ENCODE measurements at places on chromosomes 6 and 20. TPM values are rescaled to one million over a fixed set of nuclear protein-coding genes. Genes with fewer than 3 reads are reported as not detected.

MOXD1 gene
- total RNA-seq = 31.6 TPM

ARMC12 gene
- 1.5 TPM for total RNA-seq

OR2H2 gene
- total RNA-seq = not detected

DNA sequence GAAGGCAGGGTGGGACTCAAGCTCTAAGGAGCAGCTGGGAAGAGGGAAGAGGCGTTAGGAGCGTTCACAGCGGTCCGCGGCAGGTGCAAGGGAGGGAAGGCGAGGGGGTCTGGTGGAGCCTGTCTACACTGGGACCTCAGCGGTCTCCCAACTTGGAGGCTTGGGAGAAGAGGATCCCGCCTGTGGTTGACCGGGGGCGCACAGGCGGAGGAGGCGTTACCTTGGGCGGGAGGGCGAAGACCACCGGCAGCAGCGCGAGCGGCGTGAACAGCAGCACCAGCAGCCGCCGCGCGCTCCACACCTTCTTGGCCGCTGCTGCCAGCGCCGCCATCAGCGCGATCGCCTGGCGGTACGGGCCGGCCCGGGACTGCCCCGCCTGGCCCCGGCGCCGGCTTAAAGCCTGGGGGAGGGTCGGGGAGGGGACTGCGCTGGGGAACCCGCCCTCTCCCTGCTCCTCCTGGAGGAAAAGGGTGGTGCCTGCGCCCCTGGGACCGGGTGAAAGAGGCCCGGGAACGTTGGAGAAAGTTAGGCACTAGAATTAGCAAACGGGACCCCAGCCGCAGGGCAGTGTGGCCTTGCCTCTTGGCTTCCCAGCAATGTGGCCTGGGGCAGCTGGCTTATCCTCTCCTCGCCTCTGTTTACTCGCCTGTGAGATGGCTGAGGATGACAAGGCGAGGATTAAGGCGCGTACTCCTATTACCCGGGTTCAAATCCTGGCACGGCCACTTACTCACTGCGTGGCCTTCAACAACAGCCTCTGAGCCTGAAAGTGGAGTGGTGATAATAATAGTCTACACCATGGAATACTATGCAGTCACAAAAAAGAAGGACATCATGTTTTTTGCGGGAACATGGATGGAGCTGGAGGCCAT lies at the start of gene SLC13A3:
SLC13A3 (minus strand) TSS at position 369 of the 872 bp plus-strand sequence; CDS start at position 331, 38 bp downstream.
- ATAC-seq = no peak

DNA sequence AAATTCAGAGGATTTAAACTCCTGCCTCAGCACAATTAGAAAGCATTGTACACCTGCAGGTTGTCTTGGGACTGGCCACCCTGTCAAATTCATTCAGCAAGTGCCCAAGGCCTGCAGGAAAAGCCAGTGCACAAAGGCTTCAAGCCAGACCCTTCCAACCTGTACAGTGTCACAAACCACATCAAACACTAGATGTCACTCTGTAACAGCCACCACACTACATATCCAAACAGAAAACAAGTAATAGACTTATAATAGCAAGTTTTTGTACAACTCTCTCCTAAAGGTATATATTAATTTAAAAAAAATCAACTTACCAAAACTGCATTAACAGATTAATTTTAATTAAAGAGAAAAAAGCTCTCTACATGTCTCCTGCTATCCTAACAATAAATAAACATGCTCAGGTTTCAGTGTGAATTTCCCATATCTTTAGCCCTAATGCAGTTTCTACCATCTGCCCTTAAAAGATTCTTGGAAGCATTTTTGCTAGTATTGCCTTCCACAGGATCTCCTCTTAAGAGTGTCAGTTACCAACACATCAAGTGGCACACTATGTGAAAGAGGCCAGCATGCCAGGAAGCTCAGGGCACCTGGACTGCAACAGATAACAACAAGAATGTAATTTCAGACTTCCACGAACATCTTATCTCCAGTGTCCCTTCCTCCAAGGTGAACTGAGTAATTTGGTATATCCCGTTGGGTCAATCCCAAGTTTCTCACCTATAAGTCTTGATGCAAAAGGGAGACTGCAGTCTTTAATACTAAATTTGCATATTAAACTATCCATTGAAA lies 47.5 kb downstream of the RALGAPA2 start:
- no peak for ATAC-seq

GRCh38 chr6:136757150-136757549 lies 35.1 kb downstream of the MAP3K5 start:
- peak; percentile 42 for ATAC-seq

GRM4 gene
- total RNA-seq = not detected

PRICKLE4 gene
- total RNA-seq = 2.4 TPM

DNA sequence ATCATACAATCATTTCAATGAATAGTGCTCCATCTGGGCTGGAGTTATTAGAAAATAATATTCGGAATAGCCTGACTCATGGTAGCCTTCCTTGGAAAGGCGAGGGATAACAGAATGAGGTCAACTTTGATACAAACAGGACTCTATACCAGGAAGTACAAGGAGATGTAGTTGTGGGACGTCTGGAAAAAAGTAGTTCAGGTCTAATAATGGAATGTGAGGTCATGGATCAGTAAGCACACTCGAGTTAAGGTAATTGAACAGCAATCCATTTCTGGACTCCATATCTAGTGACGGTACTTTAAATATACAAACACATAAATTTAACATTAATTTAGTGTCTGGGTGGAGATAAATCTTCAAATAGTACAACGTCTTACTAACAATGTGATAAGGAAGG lies 1204.0 kb upstream of the ADGRB3 start:
- no peak for ATAC-seq

DNA sequence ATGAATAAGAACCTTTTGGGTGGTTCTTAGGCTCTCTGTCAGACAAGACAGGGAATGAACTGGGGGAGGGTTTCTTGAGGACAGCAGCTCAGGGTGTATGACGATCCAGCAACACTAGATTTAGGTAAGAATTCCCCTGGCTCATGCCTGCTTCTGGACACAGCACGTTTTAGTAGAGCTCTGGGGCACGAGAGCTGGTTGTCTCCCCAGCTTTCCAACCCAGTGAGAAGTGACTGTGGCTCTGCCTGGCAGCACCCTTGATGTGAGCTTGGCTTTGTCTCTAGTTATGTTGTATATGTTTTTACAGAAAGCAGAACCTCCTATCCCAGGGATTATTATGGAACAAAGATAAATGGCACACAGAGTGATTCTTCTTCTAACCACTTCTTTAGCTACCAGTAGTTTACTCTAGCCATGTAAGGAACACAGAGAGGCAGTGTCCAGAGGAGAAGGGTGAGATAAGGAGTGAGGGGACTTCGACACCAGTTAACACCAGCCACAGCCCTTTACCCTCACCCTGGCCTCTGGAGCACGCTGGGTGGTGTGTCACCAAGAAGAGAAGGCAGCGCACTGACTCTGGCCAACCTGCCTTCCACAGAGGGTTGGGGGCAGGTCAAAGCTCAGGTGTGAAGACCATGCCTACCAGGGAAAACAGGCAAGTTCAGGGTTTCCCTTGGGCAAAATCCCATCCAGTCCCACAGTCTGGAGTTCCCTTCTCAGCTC lies 3.9 kb downstream of the APOBEC2 start:
- peak; percentile 35 for ATAC-seq

ERVFRD-1 gene
- total RNA-seq = not detected

ANKRD6 gene
- 9.8 TPM for total RNA-seq

DNA sequence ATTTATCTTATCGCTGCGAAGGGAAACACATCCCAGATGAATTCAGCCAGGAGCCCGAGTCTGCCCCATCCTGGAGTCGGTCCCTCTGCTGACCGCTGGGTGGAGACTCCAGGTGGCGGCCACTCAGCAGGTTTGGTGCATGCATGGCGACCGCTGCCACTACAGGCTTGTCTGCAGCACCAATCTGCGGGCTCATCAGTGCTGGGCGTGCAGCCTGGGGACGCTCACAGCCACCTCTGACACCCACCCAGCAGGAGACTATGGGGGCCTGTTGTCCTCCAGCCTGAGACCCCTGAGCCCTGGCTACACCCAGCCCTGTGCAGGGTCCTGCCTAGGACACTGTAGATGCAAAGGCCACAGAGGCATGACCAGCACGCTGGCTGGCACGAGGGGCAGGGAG lies 40.5 kb upstream of the GATA5 start:
- no peak for ATAC-seq

DNA sequence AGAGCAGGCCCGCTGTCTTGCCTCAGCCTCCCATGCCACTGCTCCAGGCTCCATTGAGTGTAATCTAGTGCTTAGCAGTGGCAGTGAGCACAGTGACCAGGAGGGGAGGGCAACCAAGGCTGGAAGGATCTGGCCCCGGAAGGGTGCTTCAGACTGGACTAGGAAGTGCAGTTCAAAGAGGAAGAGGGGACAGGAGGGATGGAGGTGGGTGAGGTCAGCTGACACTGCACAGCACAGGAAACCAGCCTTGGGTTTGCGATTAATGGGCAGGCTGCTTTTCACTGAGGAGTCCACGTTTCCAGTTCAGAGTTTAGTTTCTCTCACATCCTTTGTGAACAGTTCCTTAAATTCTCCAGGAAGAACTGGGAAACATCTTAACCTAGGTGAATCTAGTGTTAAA lies 46.9 kb downstream of the CDS2 start:
- ATAC-seq = no peak

DNA sequence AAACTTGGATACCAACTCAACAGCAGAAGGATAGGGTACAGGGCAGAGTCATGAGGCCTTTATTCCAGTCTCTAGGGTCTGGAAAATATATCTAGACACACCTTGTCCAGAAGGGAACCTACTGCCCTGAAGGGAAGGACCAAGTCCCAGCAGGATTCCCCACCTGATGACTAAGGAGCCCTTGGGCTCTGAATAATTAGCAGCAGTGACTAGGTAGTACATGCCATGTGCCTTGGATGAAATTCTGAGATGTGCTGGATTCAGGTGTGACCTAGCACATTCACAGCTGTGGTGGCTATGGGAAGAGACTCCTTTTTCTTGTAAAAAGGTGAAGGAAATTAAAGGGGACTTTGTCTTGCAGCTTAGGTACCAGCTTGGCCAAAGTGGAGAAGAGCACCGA lies 364.3 kb upstream of the PTCHD4 start:
- ATAC-seq = no peak

DNA sequence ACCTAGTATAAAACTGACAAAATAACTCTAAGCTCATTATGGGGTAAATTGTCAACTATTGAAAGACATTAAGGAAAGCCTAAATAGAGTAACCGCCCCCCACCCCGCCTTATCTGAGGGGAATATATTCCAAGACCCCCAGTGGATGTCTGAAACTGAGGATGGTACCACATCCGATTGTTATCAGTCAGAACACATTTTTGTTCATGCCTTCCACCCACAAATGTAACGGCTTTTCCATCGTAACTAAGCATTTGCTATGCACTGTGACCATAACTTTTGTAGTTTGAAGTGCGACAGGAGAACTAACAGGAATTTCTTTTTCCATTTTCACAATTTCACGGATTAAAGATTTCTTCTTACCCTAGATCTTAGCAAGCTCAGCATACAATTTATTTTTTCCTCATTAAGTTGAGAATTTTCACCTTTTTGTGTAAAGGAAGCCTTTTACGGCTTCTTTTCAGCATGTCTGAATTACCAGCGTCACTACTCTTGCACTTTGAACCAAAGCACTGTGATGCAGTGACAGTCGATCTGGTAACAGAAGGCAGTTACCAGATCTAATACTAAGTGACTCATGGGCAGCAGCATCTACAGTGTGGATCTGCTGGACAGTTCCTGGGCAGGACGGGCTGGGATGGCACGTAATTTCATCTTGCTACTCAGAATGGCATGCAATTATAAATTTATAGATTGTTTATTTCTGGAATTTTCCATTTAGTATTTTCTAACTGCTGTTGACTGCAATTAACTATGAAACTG lies 11.8 kb downstream of the CFAP61 start:
- no peak for ATAC-seq

DNA sequence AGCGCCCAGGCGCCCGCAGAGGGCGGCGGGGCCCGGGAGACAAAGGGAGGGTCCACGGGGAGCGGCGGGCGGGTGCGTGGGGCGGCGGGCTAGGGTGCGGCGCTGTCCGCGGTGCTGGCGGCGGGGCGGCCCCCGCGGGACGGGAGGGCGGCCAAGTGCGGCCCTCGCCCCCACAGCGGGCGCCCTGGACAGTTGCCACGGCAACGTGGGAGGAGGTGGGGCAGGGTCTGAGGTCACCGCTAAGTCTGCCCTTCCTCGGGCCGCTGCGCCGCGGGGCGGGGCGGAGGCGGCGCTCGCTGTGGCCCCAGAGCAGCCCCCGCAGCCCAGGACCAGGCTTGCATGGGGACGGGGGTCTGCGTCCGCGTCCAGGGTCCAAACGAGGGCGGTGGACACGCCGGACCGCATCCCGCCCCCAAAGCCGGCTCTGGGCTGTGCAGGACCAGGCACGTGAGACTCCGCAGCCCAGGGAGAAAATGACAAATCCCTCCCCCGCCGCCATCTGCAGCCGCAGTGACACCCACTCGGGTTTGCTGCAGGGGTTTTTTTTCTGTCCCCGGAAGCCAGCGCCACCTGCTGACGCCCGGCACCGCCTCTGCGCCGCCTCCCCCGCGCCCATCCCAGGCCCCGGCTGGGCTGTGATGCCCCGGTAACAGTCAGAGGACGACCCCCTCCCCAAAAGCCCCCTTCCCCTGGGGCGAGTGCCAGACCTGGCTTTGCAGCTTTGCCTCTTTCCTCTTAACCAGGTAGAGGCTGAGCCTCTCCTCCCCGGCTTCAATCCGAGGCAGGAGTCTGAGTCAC lies 36.8 kb downstream of the YTHDF1 start:
- ATAC-seq = peak; percentile 17

- no peak for ATAC-seq
Measured at GRCh38 chr20:7274870-7275269, 507.4 kb downstream of the BMP2 start.

GRCh38 chr6:168130168-168130696 lies 51.2 kb upstream of the FRMD1 start:
- no peak for ATAC-seq

GRCh38 chr6:85672623-85673022 lies 29.9 kb upstream of the SYNCRIP start:
- no peak for ATAC-seq

DNA sequence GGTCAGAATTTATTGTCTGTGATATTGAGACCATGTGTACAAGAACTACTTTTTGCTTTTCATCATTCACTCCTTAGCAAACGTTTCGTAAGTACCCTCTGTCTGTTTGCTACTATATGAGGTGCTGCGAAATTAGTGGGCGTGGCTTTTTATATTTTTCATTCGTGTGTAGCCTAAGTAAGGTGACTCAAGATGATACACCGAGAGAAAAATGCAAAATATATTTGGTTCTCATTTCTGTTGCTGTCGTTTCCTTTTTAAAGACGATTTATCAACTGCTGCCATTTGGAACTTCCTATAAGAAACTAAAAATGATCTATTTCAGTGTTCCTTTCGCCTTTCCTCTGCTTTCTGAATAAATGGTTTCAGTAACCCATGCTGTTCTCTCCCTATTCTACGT lies 61.2 kb downstream of the VAPB start:
- ATAC-seq = no peak

BPIFB2 gene
- total RNA-seq = 138 TPM

BCL2L1 gene
- total RNA-seq = 71.9 TPM

GRCh38 chr6:18391023-18391422 lies 3.9 kb downstream of the RNF144B start:
- ATAC-seq = no peak

SEMG1 gene
- not detected for total RNA-seq

All from gastroesophageal sphincter (tissue), 4 donors.